ENCODE measurements at places on chromosomes 5 and 9.

- DNase-seq: peak; percentile 62
Measured at GRCh38 chr5:95822043-95822541, 434 bp downstream of the GLRX start.

DNA sequence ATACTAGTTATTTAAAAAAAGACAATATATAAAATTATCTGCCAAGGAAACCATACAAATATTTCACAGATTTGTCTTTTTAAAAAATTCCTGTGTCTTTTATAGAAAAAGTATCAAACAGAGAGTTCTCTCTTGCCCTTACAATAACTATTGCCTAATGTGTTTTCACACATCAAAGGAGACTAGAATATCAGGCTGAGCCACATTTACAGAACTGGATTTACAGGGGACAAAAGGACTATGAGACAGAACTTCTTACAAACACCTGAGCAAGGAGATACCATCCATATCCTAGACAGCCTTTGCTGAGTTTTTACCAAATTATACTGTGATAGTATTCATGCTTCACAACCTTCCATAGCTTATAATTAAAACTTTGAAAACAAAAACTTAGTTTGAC, 34.2 kb downstream of the TMEM245 start:
- no peak for DNase-seq

GRCh38 chr5:102561894-102562760, 63.3 kb upstream of the SLCO6A1 start:
- DNase-seq: no peak

DNA sequence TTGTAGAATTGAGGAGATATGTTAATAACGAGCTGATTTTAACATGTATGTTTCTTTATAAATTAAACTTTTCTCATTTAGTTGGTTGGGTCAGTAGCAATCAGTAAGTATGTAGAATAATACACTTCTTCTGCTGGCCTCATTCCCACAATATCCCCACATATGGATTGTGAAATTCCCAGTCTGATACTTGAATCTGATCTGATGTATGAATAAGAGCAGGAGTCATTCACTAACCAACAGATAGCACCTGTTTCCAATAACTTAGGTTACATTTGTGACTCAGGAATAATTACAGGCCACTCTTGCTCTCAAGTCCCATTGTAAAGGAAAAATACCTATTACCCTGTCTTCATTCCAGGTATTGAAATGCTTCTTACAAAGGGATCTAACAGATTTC, 23.9 kb downstream of the SLC36A1 start:
- DNase-seq: no peak

- DNase-seq: no peak
Measured at GRCh38 chr5:159345861-159346260, 15.6 kb upstream of the IL12B start.

- no peak for DNase-seq
Measured at GRCh38 chr5:140253985-140254384, 48.9 kb downstream of the PFDN1 start.

- no peak for DNase-seq
Measured at GRCh38 chr9:124471761-124472160, 21.5 kb downstream of the ADGRD2 start.

DNA sequence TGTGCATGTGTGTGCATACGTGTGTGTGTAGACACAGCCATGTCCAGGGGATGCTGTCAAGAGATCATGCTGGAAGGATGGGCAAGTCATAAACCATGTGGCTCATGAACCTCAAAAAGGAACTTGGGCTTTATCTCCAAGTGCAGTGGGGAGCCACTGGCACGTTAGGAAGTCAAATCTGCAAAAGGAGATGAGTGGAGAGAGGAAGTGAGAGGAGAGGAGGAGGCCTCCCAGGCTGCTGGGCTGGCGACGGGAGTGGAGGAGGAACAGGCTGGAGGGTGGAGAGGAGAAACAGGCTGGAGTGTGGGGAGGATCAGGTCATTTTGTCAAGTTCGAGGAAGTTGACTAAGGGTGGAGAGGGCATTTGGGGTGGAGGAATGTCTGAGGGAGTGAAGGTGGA, 29.2 kb upstream of the TIFAB start:
- DNase-seq: no peak

GRCh38 chr5:166581826-166582225, 1709.6 kb upstream of the WWC1 start:
- DNase-seq: no peak

DNA sequence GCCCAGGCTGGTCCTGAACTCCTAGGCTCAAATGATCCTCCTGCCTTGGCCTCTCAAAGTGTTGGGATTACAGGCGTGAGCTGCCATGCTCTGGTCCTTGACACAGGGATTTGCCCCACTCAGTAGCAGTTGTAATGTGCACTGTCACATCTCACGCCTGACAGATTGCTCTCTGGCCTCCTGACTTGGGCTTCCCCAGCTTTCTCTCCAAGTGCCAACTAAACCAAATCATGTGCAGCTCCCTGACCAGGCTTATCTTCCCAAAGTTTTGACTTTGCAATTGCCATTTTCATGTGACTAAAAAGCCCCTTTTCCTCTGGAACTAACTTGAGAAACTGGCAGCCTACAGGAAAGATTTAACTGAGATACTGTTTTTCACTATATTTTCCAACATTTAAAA, 10.7 kb downstream of the RPL26L1 start:
- no peak for DNase-seq

DNA sequence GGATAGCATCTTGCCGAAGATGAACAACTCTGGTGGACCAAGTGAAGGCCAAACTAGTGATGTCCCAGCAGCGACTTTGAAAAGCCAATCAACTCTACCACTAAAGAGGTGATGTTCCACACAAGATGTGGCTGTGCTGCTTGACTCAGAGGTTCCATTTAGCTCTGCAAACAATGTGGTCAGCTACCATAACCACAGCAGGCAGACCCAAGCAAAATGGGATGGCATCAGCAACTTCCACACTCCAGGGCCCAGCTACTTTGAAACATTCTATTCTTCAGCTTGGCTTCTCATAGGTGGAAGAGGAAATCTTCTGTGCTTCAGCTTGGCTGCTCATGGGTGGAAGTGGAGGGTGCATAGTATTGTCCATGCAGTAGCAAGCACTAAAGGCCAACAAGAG, 70.5 kb downstream of the IRX2 start:
- no peak for DNase-seq

DNA sequence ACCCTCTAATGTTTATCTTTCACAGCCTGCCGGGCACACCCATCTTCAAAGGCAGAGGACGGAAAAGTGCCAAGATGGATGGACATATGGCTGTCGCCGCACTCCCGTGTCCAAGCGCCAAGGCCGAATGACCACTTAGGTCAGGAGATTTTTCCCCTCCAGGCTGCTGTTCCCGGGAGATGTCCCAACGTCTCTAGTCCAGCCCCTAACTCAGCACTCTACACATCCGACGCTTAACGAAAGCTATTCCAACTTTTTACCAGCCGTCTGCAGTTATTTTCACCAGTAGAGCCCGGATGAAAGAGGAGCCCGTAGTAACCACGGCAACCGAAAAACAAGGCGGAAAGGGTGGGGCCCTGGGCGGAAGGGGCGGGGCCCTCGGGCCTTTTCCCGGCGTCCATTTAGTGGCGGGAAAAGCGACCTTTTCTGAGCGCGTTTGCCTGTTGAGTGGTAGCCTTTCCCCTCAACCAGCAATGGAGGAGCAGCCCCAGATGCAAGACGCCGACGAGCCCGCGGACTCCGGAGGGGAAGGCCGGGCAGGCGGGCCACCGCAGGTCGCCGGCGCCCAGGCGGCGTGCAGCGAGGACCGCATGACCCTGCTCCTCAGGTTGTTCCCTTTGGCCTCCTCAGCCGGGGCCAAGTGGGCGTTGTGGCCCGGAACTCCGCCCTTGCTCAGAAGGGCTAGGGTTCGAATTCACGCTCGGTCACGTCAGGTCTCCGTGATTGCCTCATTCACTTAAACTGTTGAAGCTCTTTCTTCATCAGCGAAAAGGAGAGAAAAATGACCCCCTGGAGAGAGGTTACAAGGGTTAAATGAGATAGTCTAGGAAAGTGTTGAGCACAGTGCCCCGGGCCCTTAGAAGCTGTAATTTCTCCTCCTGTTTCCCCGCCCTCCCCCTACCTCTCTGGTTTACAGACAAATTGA, at the start of gene CENPH:
TSS of gene CENPH (plus strand) at position 422 of the 925 bp plus-strand sequence. CDS start at position 474, 52 bp downstream.
- peak; percentile 93 for DNase-seq

DNA sequence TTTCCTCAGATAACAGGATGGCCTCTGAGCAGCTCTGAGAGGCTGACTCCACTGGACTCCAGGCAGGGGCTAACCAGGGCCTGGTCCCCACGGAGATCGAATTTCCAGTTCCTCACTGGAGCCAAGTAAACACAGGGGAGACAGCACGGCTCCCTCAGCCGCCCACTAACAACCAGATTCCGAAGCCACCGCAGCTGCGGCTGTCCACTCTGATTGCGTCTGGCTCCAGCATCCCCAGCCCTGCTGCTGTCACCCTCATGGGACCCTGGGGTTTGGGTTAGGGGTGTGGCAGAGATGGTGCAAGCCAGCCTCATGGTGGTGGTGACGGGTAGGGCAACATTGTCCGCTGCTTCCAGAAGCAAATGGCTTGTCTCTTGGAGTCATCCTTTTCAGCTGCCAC, 172.6 kb downstream of the RGS3 start:
- no peak for DNase-seq

DNA sequence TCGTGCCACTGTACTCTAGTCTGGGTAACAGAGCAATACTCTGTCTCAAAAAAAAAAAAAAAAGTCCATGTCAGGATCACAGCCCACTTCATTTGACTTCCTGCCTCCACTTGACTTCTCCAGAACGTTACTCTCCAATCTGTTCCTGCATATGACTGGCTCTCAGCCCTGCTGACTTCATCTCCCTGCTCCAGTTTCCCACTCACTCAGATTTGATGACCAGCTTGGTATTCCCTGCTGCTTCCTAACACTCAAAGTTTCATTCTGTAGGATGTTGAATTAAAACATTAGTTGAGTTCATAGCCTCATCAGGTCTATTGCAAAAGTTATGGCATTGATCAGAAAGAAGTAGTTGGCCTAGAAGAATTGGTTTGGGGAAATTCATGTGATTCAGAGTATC, 52.3 kb downstream of the UGCG start:
- DNase-seq: no peak

DNA sequence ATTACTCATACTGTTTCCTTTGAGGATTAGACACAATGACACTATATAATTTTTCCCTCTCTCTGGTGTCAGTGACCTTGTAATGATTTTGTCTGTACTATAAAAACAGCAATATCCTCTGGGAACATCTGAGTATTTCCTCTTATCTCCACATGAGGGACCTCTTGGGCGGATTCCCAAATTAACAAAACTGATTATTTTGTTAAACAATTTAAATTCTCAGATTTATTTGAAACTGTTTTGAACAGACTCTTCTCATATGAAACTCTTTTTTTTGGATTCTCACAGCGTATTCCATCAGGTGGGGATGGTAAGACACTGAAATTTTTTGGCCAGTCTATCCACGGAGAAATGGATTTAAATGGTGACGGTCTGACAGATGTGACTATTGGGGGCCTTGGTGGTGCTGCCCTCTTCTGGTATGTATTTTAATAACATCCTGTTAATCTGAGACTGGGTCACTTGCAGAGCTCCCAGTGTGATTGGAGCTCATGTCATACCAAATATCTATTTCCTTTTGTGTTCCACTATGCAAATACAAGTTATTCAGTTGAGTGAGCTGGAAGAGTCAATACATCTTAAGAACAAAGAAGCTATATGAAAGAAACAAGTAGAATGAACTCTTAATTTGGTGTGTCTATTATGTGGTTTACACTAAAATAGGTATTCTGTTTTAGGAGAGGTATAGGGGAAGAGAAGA, 73.8 kb upstream of the ITGA2 start:
- peak; percentile 85 for DNase-seq

DNA sequence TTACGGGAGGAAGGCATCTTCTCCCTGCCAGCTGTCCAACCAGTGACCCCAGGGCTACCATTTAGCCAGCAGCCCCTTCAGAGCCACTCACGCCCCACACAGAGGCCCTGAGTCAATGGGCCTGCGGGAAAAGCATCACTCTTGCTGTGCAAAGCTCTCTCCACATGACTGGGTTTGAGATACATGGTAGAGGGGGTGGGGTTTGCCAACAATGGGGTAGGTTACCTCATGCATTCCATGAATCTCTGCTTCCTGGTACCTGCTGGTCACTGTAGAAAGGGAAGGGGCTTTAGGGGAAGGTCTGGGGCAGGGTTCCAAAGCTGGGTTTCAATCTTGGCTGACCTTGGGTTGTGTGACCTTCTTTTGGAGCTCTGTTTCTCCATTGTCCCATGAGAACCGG, 22.9 kb upstream of the TTLL11 start:
- DNase-seq: no peak

DNA sequence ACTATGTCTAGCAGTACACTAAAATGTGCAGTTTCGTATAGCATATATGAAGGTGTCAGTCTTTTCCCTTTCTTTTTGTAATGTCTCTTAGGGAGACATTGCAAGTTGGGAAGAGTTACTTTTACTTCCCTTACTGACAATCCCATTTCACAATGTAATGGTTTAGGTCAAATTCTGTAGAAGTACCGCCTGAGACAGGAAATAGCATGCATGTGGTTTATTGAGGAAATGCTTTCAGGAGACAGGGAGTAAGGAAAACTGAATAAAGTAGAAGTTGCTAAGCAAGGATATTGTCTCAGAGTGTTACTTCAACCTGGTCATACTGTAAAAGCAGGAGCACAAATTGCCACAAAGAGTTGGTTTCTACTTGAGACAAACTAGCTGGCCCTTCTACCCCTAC, 32.1 kb upstream of the MSANTD3 start:
- no peak for DNase-seq

DNA sequence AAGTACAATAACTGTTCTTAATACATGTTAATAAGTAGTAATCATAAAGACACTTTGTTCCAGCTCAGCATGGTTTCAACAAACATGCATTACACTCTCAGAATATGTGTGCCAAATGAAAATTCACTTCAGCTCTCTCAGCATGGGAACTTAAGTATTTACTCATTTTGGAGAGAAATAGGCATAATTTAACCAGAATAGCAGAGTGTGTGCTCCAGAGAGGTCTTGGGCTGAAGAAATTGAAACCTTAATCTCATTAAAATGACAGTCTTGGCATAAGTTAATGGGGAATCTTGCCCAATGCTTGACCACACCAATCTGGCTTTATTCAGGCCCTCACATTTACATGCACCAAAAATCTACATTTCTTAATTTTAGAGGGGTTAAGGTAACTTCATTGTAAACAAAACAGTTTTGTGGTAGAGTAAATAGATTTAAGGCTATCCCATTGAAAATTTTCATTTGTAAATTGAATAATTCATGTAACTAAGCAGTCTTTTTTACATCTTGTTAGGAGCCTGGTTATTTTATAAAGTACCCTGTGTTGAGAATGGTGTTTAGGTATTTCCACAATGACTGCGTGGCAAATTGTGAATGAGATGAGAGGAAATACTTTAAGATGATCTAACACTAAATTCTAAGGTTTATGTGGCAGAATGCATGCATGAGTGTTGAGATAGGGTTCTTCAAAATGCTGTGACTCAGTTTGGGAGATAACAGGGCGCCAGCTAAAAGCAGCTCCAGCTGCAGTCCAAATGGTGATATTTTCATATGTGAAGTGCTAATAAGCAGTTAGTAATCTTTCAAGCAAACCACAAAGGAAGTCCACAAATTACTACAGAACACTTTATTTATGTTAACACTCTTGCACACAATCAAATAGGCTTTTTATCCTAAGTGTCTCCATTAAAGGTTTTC, 11.3 kb upstream of the LOX start:
- no peak for DNase-seq

GRCh38 chr5:154199671-154200220, 9.2 kb downstream of the GALNT10 start:
- DNase-seq: no peak

- no peak for DNase-seq
Measured at GRCh38 chr9:70789086-70789485, 332.3 kb downstream of the TRPM3 start.
